ENCODE measurements at places on chromosomes 1 and 21. TPM values are rescaled to one million over a fixed set of nuclear protein-coding genes. Genes with fewer than 3 reads are reported as not detected.

Gene TRIM63
- not detected for total RNA-seq

Gene TMPRSS15
- not detected for total RNA-seq

Gene KRTAP26-1
- total RNA-seq: not detected

Gene CCDC185
- not detected for total RNA-seq

Gene GPR153
- 0.99 TPM for total RNA-seq

Gene PEAR1
- 0.21 TPM for total RNA-seq

Gene TRABD2B
- not detected for total RNA-seq

Gene SDC3
- not detected for total RNA-seq

Gene TIE1
- 0.53 TPM for total RNA-seq

Gene RPE65
- total RNA-seq: not detected

Gene CR1
- 0.08 TPM for total RNA-seq

Gene C1orf105
- not detected for total RNA-seq

Gene CDA
- total RNA-seq: not detected

Gene CRP
- not detected for total RNA-seq

Gene HES2
- 0.45 TPM for total RNA-seq

Gene FAM151A
- total RNA-seq: not detected

Gene CRTC2
- 85.1 TPM for total RNA-seq

Gene ARTN
- total RNA-seq: 0.68 TPM

Gene PAFAH2
- total RNA-seq: 10.9 TPM

Gene C21orf91
- total RNA-seq: 57.9 TPM

Gene SERINC2
- not detected for total RNA-seq

Gene JUN
- total RNA-seq: 110 TPM

Gene MPL
- not detected for total RNA-seq

Gene SLC2A5
- not detected for total RNA-seq

Gene SPOCD1
- total RNA-seq: not detected

Gene EXTL1
- not detected for total RNA-seq

Gene LCE1E
- total RNA-seq: not detected

Gene OR2T35
- not detected for total RNA-seq

Gene MARCKSL1
- total RNA-seq: 26.1 TPM

Gene TRPM2
- total RNA-seq: 40.9 TPM

Gene CLCA1
- total RNA-seq: not detected

Gene INSRR
- 0.21 TPM for total RNA-seq

Gene BOLA1
- total RNA-seq: 20.8 TPM

Gene BMP8B
- total RNA-seq: 0.08 TPM

Gene TTC22
- total RNA-seq: 6.5 TPM

Gene TAS1R1
- total RNA-seq: not detected

Gene ATAD3C
- 1.4 TPM for total RNA-seq

Gene LENEP
- 1.1 TPM for total RNA-seq

Gene CBS
- 55.2 TPM for total RNA-seq

Gene RGS18
- total RNA-seq: 0.18 TPM

Gene ADCY10
- not detected for total RNA-seq

Gene CSF3R
- 0.05 TPM for total RNA-seq

Gene OPRD1
- not detected for total RNA-seq

Gene OR13G1
- not detected for total RNA-seq

Data from activated CD8-positive, alpha-beta T cell treated with anti-CD3 and anti-CD28 coated beads, Interleukin-2, amount 10 ng/mL, durations not matched to agents 7 days and 5 days (primary cell).